ENCODE measurements at places on chromosomes 3 and 15.
A peak's percentile ranks its signal among the peaks of the same experiment; 100 is the strongest.

GRCh38 chr3:64351713-64352638, 126.7 kb upstream of the PRICKLE2 start:
- DNase-seq: no peak

GRCh38 chr3:10647376-10647775, 142.0 kb upstream of the ATP2B2 start:
- DNase-seq: no peak

DNA sequence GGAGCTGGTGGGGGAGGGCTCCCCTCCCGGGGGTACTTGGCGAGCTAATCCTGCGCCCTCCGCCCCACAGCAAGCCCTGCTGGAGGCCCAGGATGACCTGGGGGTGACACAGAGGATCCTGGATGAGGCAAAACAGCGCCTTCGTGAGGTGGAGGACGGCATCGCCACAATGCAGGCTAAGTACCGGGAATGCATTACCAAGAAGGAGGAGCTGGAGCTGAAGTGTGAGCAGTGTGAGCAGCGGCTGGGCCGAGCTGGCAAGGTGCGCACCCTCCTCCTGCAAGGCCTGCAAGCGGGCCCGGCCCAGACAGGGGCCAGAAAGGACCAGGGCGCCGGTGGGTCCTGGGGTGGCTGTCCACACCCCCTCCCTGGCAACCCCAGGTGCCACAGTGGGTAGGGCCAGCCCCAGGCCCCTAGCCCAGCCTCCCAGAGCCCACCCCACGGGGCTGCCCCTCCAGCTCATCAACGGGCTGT, 56.5 kb downstream of the SEMA3G start:
- DNase-seq: no peak

GRCh38 chr15:32838820-32839219, 121.0 kb downstream of the GREM1 start:
- DNase-seq: no peak

- DNase-seq: peak; percentile 55
These were observed 30.2 kb downstream of the HEG1 start for GRCh38 chr3:125025642-125026041.

- no peak for DNase-seq
These were observed 97.2 kb downstream of the MYO9A start for GRCh38 chr15:72020799-72021198.

DNA sequence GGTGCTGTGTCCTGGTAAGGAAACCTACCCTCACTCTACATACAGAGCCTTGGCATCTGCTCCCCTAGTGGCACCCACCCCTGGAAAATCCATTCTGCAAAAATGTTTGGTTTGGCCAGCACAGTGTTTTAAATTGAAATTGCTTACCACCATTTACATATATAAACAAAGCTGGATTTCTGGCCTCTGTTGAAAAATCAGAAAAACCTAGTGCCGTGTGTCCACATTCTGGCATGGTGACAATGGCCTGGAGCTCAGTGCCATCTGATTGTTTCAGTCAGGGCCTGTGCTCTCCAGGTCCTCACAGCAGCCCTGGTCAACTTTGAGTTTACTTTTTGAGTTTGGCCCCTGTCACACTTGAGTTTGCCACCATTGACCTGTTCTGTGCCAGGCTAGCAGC, 2.9 kb upstream of the IL17RC start:
- DNase-seq: peak; percentile 51

GRCh38 chr3:183515968-183516851, 39.3 kb downstream of the KLHL6 start:
- no peak for DNase-seq

DNA sequence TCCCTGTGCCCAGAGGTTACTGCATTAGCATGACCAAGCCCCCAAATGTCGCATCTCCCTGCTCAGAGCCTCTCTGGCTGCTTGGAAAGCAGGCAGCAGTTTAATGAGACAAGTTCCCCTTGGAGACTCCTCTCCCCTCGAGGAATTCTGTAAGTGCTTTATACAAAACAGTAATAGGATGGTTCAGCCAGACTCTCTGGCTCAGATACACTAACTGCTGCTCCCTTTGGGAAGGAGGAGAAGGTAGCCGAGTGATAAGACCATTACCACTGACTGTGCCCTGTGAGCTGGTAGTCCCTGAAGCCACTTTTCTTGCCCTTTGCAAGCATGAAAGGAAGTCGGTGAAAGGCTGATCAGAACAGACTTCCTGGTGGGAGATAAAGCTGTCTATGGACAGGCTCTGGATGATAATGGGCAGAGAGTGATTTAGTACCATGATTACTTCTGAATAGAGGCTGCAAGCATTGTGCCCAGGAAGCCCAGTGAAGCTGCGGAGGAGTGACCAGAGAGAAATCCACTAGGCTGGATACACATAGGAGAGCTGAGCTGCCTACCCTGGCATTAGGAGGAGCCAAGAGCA, 100.8 kb downstream of the SEMA6D start:
- no peak for DNase-seq

DNA sequence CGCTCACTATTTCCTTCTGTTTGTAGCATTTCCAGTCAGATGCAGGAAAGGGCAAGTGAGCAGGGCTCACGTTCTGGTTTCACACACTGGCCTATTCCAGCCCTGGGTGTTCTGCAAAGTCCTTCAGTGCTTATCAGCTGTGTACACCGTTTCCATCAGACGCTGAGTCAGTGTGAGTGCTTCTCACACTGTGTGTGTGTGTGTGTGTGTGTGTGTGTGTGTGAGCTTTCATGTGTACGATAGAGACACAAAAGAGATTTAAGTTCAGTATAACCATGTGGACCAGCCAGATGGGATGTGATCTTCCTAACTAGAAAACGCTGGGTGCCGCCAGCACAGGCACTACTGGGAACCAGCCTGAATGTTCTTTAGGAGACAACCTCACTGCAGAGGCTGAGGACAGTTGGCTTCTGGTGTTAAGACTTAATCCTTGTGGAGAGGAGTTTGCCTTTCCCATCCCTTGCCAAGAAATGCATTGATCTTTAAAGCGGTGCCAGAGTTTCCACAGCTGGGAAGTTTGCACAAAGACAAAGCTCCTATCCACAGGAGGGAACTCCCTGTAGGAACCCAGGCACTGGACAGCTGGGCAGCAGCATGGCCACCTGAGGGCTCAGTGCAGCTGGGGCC, 3.9 kb upstream of the CHSY1 start:
- no peak for DNase-seq

DNA sequence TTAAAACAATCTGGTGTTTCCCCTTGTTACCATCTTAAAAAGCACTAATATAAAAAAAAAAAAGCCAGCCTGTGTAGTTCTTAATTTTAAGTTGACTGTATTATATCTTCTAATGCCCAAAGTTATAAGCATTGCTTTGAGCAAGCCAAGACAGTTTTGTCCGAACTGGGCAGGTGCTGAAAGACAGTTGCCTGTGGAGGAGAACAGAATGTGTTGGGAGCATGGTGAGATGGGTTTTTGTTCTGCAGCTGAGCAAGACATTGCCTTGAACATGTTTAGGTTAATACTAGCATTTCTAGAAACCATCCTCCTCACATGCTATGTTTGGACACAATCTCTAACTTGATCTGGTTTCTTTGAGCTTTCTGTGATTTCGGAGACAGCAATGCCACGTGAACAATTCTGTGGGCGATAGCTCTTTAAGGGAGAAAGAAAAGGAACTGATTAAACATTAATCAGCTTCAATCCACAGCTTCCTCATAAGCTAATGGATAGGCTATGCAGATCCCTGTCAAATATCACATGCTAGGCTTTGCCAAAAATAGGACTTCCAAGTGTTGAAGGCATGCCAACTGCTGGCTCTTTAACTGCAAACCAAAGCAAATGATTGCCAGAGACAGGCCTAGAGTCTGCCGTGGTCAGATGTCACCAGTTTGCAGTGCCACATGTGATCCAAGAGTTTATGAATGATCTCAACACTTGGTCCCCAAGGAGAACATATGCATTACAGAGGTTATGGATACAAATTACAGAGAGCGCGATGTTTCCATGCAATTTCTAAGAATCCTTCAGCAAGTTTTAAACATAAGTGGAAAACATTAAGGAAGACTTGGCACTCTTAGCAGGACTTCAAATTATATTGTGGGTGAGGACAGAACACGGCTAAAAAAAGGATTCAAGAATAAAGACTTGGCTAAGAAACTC, 428.1 kb downstream of the ROBO2 start:
- peak; percentile 42 for DNase-seq

DNA sequence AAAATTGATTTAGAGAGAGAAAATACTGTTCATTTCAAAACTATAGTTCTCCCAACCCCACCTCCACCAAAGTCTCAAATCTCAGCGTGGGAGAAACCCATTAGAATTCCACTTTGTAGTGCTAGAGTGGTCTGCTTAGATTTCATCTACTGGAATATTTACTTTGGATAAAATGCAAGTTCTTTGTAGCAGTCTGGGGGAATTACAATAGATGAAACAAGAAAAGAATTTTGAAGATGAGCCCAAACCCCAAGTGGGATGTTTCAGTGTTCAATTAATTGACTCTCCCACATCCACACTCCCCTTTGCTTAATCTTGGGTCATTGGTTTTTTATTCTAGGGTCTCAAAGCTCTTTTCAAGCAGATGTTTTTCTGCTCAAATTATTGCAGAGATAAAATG, 97.8 kb downstream of the RPL22L1 start:
- no peak for DNase-seq

DNA sequence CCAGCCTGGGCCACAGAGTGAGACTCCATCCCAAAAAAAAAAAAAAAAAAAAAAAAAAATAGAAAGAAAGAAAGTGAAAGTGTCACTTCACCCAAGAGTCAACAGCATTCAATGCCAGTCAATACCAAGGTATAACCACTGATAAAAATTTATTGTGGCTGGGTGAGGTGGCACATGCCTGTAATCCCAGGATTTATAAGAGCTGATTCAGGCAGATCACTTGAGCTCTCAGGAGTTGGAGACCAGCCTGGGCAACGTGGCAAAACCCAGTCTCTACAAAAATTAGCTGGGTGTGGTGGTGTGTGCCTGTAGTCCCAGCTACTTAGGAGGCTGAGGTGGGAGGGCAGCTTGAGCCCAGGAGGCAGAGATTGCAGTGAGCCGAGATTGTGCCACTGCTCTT, 46.5 kb upstream of the PIK3CB start:
- no peak for DNase-seq

DNA sequence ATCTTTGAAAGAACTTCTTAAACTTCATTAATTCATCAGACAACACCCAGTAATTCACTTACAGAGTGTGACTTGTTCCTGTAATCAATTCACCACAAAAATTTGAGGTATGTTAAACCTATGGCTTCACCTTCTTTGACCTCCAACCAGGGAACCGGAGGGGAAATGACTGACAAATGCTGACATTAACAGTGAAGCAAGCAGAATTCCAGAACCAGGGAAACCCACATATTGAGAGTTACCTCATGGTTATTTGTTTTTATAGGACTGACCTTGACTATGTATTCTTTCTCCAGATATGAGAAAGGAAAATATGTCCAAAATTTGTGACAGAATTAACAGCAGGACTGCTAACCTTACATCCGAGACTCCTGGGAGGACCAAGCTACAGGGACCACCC, 2.7 kb downstream of the P3H2 start:
- DNase-seq: no peak

- DNase-seq: no peak
These were observed 1134.9 kb downstream of the ROBO2 start for GRCh38 chr3:78174821-78175220.

- no peak for DNase-seq
These were observed 14.3 kb downstream of the BHLHE40 start for GRCh38 chr3:4993276-4994143.

GRCh38 chr15:56887782-56888438, 30.5 kb upstream of the TCF12 start:
- DNase-seq: no peak

DNA sequence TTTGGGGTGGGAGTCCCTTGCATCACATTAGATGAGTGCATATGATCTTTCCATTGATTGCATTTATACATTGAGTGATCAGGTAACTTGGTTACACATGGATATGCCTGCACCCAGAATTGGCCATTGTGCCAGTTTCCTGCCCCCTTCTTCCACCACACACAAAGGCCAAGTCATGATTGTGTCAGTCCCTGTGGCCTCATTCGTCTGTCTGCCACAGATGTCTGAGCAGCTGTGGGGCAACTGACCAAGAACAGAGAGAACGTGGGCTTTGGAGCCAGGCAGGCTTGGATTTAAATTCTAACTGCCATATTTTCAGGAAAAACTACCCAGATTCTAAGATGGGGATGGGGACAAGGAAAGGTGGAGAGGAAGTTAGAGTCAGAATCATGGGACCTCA, 27.0 kb downstream of the CCNL1 start:
- no peak for DNase-seq

GRCh38 chr3:62361824-62362223, 11.5 kb downstream of the FEZF2 start:
- no peak for DNase-seq

GRCh38 chr15:52503788-52504496, 24.7 kb downstream of the MYO5A start:
- DNase-seq: peak; percentile 36

Measured in adipocyte (in vitro differentiated cells).